Stimulated activated CD4-positive, alpha-beta T cell treated with anti-CD3 and anti-CD28 coated beads, Interleukin-12 subunit alpha, Interleukin-12 subunit beta, amount 100 ng/mL, for 24 hours (primary cell): ENCODE measurements at places on chromosomes 3 and 15.
A peak's percentile ranks its signal among the peaks of the same experiment; 100 is the strongest.

DNA sequence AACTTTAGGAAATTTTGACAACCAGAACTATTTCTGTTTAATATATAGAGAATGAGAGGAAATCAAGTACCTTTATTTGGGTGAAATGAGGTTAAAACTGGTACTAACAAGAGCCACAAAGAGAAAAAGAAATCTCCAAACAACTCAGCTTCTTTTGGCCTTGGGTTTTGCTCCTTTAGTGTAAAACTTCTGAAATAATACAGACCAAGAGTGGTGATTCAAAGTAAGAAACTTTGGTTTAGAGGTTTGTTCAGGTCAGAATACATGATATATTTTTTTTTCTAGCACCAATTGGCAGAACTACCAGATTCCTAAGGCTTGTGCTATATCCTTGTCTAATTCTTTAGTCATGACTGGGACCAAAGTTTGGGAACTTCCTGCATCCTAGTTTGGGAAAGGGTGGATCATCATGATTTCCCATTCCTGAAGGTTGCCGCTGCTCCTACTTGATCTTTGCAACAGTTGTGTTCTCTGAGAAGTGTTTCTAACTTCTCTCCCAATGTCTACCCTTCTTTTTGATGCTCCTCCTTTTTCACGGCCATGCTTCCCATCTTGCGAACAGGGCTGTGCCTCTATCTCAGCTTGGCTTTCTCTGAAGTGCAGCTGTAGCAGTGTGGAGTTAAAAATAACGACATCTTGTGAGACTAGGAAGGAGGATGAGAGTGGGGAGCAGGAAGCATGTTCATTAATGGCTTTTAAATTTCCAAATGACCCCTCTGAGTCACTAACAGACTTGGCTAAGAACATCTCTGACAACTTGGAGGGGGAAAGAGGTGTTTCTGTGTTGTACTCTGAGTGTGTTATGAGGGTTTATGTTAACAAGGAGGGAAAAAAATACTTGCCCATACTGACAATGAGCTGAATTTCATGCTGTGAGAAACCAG lies 87.7 kb downstream of the KCNAB1 start:
- DNase-seq, result no peak

DNA sequence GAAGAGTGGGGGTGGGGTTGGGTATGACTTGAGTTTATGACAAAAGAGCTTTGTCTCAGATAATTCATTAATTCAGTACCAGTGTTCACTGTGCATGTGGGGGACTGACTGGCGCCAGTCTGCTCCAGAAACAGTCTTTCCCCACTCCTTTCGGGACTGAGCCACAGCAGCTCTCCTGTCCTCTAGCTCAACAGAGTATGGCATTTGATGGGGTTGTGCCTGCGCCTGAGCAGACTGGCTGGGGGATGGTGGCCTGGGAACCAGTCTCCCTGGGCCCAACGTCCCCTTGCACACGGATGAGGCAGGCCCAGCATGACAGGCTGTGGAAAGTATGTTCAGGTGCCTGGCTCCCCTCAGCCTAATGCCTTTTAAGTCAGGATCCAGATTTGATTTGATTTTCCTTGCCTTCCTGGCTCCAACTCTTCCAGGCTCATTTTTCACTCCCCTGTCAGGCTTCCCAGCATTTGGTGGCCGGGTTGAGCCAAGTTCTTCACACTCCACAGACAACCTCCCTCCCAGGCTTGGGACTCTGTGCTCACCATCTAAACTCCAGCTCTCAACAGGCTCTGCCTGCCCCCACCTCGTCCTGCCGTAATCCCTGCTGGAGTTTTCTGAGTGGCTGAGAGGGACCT lies 105.0 kb downstream of the MYLK start:
- DNase-seq, result no peak

DNA sequence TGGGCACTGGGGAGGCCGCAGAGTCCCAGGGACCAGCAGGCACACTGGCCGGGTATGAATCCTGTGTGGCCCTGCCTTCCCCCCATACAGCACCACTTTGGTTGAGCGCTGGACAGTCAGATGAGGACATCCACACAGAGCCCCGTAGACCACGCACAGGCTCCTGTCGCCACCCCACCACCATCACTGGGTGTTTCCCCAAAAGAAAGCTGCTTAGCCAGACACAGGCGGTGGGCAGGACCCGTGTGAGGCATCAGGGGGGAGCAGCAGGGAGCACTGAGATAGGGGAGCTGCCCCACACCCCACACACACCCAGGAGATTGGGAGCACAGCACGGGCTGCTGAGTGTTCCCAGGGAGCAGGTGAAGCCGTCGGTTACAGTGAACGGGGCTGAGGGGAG lies 42.4 kb upstream of the SLC41A3 start:
- no peak for DNase-seq

DNA sequence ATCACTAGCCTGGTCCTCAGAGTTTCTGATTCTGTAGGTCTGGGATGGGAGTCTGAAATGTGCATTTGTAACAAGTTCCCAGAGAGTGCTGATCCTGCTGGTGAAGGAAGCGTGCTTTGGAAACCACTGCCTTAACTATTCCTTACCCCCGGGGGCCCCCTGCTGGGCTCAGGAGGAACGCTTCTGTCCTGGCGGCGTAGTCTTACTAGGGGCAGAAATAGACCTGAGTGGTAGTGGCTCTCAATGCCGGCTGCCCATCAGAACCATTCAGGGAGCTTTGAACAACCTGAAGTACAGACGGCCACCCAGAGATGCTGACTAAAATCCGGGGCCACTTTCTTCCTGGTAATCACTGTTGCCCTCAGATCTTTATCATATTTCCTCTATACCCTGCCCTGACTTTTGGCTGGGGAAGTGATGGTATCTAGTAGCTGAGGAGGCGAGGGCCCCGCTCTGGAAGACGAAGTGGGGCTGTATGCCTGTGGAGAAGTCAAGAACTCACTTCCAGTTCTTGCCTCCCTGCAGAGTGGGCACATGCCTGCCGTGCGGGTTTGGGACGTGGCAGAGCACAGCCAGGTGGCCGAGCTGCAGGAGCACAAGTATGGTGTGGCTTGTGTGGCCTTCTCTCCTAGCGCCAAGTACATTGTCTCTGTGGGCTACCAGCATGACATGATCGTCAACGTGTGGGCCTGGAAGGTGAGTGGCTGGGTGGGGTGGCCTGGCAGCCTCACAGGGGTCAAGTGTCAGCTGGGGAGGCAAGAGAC lies 16.3 kb upstream of the JMJD7 start:
- DNase-seq, result peak; percentile 73

DNA sequence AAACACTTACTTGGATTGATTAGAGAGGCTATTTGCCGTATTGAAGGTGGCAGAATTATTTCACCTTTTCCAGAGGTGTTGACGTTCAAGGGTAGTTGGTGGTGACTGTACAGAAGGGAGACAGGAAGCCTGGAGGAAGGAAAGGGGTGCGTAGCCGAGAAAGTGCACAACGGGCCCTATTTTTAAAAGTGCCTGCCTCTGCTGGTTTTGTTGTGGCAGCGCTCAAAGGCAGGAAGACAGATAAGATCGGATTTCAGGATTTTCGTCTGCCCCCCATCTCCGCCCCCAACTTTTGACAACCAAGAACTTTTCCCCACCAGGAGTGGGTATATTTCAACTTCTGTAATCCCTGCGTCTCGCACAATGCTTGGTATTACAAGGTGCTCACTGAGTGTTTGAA lies 38.5 kb downstream of the SMAD3 start:
- DNase-seq, result no peak
